ENCODE measurements at places on chromosomes 12 and 14.

DNA sequence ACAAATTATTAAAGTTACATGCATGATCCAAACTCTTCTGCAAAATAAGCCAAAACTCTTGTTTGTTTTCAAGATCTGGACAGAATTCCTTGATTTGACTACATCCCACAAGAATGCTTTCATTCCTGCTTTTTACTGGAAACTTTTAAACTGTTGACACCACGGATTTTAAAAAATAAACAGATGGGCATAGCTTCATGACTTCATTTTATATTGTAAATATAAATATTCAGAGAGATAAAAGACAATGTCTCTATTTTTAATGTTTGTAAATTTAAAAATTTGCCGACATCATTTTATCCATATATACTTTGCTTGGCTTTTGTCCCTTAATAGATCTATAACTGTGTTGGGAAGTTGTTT, 134.3 kb upstream of the DCN start:
- no peak for DNase-seq

GRCh38 chr12:72546106-72546505, 273.9 kb downstream of the TRHDE start:
- no peak for DNase-seq

- DNase-seq: no peak
These were observed 54.5 kb upstream of the MMP17 start for GRCh38 chr12:131773582-131774221.

DNA sequence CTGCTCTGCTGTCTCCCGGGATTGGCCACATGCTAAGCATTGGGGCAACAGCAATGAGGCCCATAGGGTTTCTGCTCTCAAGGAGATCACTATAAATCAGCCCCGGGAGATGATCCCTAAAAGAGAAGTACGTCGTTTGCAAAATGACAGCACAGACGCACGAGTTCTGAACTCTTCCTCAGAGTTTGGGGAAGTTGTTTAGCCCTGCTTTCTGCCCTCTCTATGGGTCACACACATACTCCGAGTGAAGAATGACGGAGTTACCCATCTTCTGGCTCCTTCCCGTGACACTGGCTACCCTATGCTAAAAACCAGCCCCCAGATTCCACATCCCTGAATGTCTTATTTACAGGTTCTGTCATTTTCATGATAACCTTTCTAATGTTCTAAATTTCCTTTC, 258.0 kb upstream of the PLEKHG7 start:
- no peak for DNase-seq

- DNase-seq: no peak
These were observed 45.3 kb downstream of the IFNG-AS1 start for GRCh38 chr12:68034567-68034966.

DNA sequence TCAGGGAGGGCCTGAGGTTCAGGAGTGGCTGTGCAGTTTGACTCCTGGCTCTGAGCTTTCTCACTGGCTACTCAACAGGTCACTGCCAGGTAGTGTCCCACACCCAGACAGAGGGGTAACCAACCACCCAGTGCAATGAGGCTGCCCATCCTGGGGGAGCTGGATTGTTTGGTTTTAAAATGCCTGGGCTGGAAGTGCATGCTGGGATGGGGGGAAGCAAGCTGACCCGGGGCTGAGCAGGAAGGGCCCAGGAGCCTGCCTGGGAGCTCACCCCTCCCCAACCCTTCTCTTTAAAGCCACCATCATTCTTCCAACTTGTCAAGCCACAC, 12.6 kb upstream of the ABHD12B start:
- no peak for DNase-seq

DNA sequence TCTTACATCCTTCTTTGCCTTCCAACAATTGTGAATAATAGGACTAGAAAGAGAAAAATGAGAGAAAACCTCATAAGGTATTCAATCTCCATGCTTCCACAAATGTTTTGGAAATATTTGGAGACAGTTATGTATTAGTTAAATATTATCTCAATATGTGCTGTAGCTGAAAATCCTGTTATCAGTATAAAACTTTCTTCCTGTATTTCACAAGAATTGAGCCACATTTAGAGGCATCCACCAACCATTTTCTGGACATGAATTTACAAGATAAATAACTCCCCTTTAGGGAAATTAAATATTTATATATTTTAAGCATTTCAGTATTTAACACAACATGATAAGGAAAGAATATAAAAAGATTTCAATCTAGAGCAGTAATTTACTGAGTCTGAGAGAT, 200.3 kb downstream of the GPHN start:
- DNase-seq: no peak

GRCh38 chr14:89537911-89538310, 120.9 kb upstream of the FOXN3 start:
- no peak for DNase-seq

DNA sequence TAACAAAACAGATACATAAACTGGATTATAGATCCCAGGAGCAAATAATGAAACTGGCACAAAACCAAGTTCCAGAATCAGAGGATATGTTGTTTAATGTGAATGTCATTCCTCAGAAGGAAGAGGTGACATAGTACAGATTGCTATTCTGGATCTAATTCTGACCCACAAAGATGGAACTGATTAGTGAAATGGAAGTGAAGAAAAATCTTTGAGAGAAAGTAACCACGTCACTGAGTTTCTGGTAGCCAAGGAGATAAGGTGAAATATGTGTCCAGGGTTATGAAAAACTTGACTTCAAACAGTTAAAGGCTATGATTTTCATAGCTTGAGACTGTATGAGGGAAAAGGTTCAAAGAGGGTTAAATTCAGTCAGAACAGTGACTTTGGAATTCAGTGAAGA, 8.3 kb downstream of the OR10AD1 start:
- no peak for DNase-seq

DNA sequence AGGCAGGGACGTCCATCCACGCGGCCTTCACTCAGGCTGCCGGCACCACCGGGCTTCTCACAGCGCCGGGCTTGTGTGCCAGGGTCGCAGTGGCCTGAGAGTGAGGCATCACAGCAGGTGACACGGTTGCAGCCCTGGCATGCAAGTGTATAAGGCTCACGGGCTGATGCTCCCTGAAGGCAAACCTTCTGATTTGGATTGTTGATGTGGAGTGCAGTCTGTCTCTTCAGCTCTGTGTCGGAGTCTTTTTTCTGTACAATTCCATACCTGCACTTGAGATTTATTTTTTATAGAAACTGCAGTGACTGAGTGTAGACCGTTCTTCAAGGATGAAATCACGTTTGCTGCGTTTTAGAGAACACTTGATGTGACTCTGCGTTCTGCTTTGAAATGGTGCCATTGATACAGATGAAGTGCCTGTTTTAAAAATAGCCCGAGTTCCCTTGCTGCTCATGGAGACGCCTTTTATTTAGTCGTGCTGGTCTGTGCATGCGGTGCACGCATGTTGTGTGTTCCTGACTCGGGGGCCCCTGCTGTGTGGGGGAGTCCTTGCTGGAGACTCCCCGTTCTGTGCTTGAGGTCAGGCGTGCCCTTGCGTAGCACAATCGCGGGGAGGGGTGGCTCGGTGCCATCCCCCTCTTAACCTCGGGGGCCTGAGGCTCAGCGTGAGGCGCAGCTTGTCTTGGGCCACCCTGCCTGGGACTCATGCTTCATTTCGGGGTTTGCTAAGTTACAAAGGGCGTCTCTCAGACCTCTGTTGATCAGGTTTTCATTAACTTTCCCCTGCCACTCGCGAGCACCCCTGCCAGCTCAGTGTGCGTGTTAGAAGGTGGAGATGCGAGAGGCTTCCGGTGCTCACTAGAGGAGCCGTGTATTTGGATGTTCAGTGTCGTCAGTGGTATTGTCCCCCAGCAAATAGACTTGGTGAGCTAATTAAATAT, 21.6 kb upstream of the AMN start:
- DNase-seq: no peak

- DNase-seq: no peak
These were observed 148.2 kb upstream of the LMNTD1 start for GRCh38 chr12:25701290-25701689.

DNA sequence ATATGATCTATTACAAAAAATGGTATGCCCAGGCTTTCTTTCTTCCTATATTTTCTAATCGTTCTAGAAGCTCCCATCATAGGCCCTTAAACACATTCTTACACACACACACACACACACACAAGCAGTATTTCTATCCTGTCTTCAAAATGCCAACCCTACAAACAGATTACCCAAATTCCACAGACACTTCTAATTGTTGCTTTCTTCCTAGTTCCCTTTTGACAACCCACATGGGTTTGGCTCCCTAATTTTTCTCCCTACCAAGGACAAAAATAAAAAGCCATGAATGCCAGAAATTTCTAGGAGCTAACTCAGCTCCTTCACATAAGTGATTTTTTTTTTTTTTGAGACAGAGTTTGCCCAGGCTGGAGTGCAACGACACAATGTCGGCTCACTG, 60.3 kb upstream of the NTF3 start:
- DNase-seq: no peak

DNA sequence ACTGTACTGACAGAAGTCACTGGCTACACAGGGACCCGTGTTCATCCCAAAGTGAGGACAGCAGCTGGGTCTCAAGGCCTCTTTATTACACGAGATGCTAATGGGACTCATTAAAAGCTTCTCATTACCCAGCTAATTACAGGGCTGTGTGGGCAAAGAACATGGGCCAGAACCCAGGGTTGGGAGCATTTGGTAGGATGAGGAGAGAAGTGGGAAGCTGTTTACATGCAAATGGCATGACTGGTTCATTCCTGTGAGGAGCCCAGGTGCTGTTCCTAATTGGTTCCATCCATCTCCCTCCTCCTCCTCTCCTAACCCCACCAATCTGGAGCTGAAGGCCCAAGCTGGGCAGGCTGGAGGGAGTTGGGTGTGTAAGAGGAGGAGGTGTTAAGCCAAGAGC, 8.9 kb upstream of the TAC3 start:
- no peak for DNase-seq

DNA sequence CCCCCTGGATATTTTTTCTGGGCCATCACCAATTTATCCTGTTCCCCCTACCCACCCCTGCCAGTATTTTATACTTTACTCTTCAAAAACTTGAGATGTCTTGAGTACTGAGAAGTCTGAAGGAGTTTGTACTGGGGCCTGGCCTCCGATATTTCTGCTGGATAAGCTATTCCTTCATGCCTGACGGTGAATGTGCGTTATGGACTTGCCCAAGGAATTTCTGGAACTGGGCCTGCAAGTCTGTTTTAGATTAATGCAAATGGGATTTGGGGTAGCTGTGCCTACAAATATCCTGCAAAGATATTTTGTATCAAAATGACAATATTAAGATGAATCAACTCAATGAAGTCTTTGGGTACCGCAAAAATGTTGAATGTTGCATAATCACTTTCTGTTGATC, at the start of gene PTCSC3:
PTCSC3 (minus strand) TSS at position 199 of the 400 bp plus-strand sequence.
- DNase-seq: no peak

GRCh38 chr14:99244367-99244901, 27.6 kb downstream of the BCL11B start:
- DNase-seq: no peak

DNA sequence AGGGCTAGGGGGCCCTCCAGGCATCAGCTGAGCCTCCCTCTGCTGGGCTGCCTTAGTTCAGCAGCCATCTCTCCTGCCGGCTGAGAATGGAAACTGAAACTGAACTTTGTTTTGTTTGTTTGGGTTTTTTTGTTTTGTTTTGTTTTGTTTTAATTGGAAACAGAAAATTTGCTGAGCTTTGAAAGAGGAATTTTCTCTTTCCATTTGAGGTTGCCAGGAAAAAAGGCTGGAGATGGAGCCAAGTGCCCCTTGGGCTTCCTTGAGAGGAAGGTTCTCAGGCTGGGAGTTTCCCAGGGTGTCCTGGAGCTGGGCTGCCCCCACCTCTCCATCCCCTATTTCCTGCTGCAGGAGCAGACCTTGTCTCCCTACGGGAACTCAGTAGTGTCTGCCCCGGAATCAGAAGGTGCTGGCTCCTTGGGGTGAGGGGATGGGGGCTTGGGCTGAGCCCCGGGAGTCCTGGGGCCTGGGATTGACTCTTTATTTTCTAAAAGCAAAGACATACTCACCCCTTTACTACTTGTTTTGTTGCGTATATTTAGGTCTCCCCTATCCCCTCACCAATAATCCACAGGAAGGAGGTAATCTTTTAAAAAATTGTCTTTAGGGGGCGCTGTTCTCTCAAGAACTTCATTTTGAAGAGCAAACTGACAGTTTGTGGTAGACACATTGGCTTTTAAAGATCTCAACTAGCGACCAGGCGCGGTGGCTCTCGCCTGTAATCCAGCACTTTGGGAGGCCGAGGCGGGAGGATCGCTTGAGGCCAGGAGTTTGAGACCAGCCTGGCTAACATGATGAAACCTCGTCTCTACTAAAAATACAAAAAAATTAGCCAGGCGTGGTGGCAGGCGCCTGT, 21.3 kb upstream of the OASL start:
- DNase-seq: peak; percentile 60

DNA sequence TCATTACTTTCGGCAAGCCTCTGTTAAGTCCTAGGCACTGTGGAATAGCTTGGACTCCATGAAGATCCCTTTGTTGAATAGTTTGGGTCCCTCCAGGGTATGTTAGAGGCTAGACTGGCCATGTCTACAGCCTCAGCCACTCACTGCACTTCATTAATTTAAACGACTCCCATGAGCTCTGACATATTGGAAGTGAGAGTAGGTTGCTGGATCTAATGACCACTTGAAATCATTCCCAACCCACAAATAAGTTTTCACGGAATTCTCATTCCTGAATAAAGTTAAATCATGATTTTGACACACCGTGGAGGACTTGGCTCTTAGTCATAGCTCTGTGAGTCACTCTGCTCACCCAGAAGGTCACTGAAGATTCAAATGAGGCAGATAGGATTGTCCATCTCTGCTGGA, 21.4 kb upstream of the APPL2 start:
- no peak for DNase-seq

- no peak for DNase-seq
These were observed 2.5 kb downstream of the RASSF8 start for GRCh38 chr12:25960961-25961360.

DNA sequence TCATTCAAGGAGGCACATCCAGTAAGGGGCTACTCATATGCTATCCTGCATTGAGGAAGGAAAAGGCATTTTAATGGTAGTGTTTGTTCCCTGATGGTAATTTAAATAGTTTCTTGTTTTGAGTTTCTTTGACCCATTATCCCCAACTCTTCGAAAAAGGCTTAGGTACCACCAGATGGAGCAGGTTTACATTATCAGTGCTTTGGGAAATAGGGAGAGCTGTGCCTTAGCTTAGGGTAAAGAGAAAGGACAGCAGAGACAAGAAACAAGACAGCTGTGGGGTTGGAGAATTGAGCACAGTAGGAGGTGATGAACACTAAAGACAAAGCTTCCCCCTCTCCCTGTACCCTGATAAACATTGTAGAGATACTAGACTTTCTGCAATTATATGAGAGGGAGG, 29.1 kb upstream of the HELB start:
- DNase-seq: no peak

DNA sequence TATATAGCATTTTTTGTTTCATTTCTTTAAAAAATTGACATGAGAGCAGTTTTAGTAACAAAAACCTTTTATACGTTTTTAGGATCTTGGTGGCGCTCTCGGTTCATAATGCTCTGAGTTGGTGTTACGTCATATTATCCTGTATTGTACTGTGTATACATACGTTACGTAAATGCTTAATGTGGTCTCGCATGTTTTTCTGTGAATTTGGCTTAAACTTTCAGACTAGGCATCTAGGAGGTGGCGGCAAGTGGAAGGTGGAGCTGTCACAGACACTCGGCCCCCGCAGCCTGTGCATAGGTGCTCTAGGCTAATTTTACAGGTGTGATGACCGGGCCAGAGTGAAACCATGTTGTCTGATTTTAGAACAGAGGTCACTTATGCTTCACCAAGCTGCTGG, 60.0 kb downstream of the PPP2R5C start:
- peak; percentile 65 for DNase-seq

Measured in activated T-cell treated with anti-CD3 and anti-CD28 coated beads, Interleukin-2, amount 50 U/mL, for 1 hour (primary cell).